ENCODE measurements at places on chromosomes 4 and X. TPM values are rescaled to one million over a fixed set of nuclear protein-coding genes. Genes with fewer than 3 reads are reported as not detected.

Gene ANXA3
- total RNA-seq, result 147 TPM

Gene WDR1
- total RNA-seq, result 215 TPM

- no peak for DNase-seq
Measured at GRCh38 chr4:37528166-37528885, 157.8 kb downstream of the RELL1 start.

- DNase-seq, result no peak
Measured at GRCh38 chr4:134585972-134586371, 384.4 kb upstream of the PABPC4L start.

DNA sequence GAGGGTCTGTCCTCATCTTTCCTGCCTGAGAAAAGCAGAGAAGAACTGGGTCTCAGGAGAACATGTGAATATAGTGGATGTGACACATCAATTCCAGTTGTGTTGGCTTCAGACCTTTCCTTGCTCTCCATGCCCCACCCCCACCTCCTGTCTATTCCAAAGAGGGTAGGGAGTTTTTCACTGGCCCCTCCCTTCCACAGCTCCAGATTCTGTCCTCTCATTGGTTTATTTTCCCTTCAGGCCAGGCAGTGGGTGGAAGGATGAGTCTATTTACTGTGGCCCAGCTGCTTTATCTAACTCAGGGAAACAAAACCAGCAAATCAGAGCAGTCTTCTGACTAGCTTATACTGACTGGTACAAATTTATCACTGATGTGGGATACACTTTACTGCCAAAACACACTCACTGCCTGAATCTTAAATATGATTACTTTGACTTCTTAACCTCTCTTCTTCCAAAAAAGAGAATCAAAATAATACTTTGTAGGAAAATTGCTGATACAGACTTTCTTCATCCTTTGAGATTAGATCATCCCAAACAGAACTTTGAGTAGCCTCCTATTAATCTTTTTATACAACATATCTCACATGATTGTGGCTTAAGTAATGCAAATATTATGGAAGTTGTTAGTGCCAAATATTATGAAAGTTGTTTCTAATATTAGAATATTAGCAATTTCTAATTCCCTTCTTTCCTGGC, 221.2 kb downstream of the MID1 start:
- no peak for DNase-seq

DNA sequence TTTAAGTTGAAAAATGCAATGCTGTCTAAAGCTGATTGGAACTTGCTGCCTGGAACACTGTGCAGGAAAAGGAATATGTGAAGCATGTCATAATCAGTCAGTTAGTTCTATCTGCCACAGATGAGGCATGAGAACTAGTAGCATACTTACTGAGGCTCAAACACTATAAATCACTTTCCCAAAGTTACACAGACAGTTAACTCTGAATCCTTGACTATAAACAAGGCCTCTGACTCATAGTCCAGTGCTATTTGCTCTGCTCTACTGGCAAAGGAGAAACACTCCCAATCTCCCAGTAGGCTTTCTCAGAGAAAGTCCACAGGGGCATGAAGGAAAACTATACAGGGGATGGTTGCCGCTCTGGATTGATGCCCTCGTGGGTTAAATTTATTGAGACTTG, 2078.4 kb upstream of the TENM3 start:
- DNase-seq, result no peak

GRCh38 chr4:30943356-30943755, 223.2 kb downstream of the PCDH7 start:
- no peak for DNase-seq
